ENCODE measurements at places on chromosomes 4 and X.

DNA sequence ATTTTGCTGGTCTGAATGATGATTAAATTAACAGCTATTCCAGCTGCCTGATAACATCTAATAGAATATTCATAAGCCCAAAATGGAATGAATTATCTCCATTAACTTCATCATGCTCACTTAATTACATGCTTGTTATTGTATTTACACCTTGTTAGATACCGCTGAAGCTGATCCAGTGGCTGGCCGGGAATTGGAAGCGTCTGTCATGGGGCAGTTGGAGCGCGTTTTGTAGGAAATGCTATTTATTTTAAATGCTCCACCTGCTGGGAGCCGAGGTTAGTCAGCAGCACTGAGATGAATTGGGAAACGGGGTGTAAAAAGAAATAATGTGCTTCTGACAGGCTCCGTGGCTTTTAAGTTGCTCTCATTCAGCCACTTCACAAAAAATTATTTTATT lies 25.2 kb downstream of the ARX start:
- no peak for DNase-seq

DNA sequence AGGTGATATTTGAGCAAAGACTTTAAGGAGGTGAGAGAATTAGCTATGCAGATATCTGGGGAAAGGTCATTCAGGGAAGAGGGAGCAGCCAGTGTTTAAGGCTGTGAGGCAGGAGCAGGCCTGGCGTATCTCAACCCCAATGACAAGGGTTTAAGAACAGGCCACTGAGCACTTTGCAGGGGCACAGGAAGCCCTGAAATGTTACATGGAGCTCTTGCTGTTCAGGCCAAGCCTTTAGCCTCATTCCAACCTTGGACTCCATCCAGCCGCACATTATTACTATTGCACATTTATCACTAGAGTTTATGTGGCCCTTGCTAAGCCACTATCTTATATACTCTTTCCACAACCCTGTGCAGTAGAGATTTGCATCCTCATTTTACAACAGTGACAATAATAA lies 114.0 kb downstream of the EFNB1 start:
- no peak for DNase-seq

- no peak for DNase-seq
These were observed 34.9 kb upstream of the SLC25A4 start for GRCh38 chr4:185108185-185108584.

DNA sequence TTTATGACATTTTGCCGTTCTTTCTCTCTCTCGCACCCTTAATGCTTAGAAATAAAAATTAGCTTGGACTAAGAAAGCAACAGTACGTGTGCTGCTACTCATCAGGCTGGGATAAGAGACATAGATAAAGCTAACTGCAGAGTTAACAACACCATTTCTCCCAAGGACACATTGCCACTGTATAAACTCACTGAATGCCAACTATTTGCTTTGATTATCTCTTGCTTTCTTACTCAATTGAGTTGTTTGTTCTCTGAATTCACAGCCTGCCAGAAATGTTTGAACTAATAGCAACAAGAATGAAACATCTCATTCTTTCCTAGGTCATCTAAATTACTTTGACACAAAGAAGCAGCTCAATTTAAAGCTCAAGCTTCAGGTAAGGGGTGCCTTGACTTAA lies 34.6 kb downstream of the F8 start:
- DNase-seq, result no peak

DNA sequence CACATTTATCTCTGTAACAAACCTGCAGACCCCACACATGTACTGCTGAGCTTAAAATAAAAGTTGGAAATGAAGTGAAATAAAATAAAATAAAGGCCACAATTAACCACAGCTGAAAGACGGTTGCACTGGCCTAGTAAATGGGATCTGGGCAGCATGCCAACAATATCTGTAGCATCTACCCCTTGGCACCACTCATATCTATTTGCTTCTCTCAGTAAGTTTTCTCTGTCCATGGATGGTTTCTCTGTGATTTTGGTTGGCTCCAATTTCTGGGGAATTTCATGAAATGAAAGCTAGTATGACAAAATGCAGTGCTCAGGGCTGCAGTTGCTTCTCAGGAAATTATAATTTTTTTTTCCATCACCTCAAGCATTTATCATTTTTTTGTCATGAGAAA lies 172.0 kb upstream of the IL15 start:
- DNase-seq, result no peak

DNA sequence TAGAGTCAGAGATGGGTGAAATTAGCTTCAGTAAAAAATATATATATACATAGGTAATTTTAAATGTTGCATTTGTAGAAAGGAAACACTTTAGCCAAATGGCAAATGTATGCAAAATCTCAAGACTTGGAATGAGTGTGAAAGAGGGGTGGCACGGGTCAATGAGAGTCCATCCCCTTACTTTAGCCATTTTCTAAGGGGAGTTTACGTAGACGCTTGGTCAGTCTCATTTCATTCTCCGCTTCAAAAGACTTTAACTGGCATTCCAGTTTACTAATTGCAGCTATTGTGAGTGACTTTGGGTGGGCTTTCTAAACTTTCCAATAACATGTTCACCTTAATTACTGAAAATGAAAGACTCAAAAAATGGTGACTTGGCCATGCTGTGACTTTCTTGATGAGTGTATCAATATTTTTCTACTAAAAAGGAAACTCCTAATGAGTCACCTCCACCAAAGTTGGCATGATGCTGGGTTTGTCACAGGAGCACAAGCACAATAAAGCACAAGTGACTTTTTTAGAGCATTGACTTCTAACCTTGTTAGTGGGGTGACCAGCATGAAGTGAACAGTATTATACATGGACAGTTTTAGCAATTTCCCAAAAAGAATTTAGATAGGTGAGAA lies 356.0 kb upstream of the RASGEF1B start:
- no peak for DNase-seq

DNA sequence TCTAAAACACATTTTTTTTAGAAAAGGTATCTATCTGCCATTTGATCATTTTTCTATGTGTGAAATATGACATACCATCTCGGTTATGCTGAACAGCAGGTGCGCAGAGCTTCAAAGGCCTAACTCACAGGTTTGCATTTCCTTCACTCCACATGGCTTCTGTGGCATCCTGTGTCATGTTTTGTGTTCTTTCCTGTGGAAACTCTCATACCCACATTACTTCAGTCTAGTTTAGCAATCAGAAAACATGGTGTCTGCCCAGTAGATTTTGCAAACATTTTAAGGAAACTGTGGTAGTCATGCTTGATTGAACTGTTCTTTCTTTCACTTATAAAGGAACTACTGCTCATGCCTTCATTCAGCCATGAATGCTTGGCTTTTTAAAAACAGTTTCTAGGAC lies 11.3 kb upstream of the ARAP2 start:
- DNase-seq, result peak; percentile 10

- no peak for DNase-seq
These were observed 654.4 kb downstream of the IQCM start for GRCh38 chr4:149161247-149161646.

DNA sequence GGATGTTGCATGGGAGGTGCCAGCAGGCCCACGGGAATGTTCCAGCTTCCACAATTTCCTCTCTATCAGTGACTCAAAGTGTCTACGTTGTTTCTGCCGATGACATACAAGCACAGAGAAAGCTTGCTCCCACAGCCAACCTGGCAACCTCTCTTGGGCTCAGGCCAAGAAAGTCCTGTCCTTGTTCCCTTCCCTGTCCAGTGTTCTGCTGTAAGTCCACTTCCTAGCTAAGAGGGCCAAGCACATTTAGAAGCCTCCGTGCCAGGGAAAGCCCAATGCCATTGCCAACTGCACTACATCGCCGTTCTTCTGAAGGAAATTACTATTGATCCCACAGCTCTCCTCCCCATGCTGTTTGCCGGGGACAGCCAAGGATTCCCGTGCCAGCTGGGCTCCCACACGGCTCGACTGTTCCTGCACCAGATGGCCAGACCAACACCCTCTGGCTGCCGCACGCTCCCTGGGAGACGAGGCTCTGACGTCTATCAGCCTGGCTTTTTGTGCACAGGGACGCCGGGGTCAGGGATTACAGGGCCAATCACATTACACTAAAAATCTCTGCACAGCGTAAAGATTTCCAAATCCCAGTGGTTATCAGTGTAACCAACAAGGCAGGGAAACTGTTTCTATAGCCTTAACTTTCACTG lies 284.0 kb downstream of the BCOR start:
- no peak for DNase-seq

DNA sequence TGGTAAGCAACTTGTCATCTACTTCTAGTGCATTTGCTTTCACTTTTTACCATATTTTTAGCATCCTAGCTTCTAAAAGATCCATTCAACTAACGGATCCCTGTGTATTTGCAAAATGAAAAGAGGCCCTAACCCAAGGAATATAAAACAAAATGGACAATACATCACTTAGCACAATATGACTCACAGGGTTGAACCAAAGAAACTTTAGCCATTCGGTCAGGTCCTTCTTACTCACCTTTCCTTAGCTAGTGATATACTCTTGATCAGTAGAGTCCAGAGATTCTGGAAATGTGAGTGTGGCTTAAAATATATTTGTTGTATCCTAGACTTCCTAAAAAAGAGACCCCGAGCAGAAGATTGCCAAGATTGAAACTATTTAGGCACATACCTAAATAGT lies 19.5 kb downstream of the TMPRSS11E start:
- DNase-seq, result no peak

DNA sequence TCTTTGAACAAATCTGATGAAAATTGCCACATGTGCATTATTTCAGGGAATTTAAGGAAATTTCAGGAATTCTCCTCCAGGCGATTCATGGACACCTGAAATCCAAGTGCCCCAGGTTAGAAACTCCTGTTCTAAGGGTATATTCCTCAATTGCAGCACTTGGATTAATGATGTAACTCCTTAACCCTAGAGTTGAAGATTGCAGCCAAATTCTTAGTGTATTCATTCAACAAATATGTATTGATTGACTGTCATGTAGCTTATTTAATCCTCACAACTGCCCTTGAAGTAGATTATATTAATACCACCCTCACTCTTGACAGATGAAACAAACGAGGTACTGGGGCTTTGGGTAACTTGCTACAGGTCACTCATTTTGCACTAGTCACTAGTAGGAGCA lies 11.3 kb downstream of the CETN2 start:
- DNase-seq, result no peak

DNA sequence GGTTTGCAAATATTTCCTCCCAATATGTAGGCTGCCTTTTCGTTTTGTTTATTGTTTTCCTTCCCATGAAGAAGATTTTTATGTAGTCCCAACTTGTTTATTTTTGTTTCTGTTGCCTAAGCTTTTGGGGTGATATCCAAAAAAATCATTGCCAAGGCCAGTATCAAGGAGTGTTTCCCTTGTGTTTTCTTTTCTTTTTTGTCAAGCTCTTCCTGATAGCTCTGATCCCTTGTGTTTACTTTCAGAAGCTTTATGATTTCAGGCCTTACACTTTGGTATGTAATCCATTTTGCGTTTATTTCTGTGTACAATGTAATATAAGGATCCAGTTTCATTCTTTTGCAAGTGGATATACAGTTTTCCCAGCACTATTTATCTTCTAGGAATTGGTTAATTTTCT lies 93.9 kb downstream of the KLHL13 start:
- DNase-seq, result no peak

GRCh38 chr4:8534129-8534528 lies 46.1 kb upstream of the GPR78 start:
- no peak for DNase-seq

Measured in activated naive CD8-positive, alpha-beta T cell treated with anti-CD3 and anti-CD28 coated beads, Interleukin-2, amount 50 U/mL, for 16 hours (primary cell).